NCI-H446 (cell line): ENCODE measurements at places on chromosomes 13 and 19.

GRCh38 chr19:17074634-17075034 is 618 bp downstream of the HAUS8 start:
- no peak for DNase-seq

GRCh38 chr19:48798937-48799336 is 11.9 kb downstream of the BCAT2 start:
- no peak for DNase-seq

DNA sequence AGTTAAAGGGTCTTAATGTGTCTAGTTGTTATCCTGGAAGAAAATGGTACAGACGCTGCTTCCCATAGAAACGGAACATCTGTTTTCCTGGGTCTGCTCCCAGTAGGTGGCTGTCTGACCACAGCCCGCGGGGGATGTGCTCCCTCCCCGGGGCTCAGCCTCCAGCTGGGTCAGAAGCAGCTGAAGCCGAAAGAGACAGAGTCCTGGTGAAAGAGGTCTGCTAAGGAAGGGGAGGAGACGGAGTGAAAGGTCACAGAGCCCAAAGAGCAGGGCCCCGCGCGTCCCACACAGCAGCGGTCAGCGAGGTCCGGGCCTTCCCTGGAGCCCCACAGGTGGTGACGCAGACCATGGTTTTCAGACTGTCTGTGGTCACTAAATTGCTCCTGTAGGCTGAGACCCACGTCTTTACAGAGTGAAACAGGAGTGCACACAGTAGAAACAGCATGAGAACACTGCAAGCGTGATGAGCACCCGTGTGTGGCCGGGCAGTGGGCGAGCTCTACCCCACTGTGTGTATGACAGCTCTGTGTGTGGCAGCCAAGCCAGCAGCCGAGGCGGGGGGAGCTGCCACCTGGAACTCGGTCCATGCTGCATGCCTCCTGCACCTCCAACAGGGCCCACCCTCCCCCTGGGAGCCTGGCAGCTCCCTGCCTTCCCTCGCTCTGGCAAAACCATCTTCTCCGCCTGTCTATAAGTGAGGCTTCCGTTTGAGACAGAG is 52.0 kb upstream of the C13orf46 start:
- no peak for DNase-seq

- DNase-seq: no peak
Observed at GRCh38 chr13:82800391-82800790, 1081.9 kb downstream of the SLITRK1 start.

GRCh38 chr13:54927538-54927937 is 1898.9 kb downstream of the OLFM4 start:
- DNase-seq: no peak

DNA sequence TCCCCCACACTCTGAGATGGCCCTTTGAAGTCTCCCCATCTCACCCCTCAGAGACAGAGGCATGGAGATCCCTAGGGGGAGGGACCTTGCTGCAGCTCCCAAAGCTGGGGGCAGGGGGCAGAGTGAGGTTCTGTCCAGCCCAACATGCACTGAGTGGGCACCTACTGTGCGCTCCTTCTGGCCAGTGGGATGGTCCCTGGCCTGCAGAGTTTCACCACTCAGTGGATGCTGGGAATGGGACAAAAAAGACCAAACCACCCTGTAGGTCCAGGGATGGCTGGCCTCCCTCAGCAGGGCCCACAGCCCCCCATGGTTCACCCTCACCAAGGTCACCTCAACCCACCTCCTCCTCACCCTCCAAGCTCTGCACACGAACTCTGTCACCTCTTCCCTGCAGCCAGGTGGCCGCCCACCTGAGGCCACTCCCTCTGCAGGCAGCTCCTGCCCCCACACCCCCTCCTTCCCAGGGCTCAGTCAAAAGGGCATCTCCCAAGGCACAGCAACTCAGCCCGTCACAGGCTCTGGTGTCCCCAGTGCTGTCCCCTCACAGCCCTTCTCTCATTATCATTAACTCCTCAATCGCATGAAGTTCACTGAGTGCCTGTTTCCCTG is 16.1 kb downstream of the CEACAM21 start:
- no peak for DNase-seq
